ENCODE measurements at places on chromosomes 1 and 21. TPM values are rescaled to one million over a fixed set of nuclear protein-coding genes. Genes with fewer than 3 reads are reported as not detected.

SLC44A3 gene
- 70.5 TPM for polyA plus RNA-seq

TSPEAR gene
- polyA plus RNA-seq: 0.55 TPM

NBPF10 gene
- polyA plus RNA-seq: 0.79 TPM

DNA sequence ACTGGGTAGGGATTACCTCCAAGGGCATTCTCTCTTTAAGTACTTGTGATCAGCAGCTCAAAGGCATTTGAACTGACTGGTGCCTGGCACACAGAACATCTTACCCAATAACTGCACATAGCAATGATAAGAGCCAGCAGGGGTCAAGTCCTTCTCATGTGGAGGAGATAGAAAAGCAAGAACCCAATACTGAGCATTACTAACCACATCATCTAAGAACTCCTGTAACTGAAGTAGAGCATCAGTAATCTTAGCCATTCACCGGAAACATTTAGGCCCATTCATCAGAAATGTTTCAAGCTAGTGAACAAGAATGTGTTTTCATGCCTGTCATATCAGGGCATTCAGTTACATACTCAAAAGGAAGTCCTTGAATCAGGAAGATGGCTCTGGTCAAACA, 33.6 kb upstream of the THEM4 start:
- DNase-seq: no peak

S100A9 gene
- 40.3 TPM for polyA plus RNA-seq

TMPRSS3 gene
- 5.6 TPM for polyA plus RNA-seq

GRCh38 chr1:145886816-145887215, 1.1 kb upstream of the ANKRD35 start:
- no peak for DNase-seq

- peak; percentile 29 for DNase-seq
These were observed 90.7 kb downstream of the ZNF281 start for GRCh38 chr1:200319148-200319547.

DNA sequence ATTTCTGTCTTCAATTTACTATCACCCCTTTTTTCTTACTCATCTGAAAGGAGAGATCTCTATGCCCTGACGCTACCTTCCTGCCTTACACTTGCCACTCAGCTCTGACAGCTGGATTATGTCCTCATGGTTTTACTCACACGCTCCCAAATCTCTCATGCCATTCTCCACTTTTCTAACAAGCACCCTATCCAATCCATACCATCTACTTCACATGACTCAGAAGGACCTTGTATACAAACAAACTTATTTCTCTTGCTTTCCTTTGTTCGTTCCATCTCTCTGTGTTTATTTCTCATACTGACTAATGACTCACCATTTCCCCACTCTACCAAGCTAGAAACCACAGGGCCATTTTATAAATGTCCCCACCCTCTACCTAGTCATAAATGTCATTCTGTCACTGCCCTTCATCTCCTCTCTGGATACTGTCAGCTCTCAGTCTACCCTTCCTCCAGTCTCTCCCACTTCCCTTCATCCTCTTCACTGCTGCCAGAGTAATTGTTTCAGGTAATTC, 87.3 kb downstream of the USP24 start:
- DNase-seq: no peak

DNA sequence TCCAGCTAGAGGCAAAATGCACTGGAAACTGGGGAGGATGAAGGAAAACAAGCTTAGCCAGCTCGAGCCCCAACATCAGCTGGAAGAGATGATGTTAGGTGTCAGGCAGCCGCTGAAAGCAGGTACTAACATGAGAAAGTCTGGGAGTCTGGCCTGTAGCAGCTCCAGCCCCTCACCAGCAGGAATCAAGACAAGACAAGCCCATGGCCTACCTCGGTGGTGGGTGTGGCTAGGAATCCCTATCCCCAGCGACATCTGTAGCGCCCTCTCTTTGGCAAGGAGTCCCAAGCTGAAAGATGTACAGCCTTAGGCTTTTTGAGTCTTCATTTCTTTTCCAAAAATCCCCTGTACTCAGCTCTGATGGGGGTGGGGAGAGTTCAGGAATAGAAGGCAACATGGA, 2.6 kb downstream of the DLGAP3 start:
- DNase-seq: no peak

DNA sequence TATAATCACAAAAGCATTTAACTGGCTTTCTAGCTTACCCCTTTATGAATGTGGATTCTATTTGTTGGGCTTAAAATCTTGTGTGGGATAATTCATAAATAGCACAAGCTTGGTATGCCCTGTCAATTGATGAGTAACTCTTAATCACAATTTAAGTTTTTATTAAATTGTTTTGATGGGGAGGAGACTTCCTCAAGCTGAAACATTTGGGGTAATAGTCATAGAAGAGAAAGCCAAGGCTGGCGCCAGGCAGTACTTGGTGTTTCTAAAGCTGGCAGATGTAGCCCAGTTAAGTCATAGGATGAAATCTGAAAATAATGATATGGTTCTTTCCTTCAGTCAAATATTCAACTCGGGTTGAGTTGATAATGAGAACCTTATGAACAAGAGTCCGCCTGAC, 167.2 kb downstream of the FMN2 start:
- DNase-seq: no peak

GRCh38 chr1:68819190-68819829, 322.4 kb upstream of the DEPDC1 start:
- DNase-seq: no peak
